ENCODE measurements at places on chromosomes 12 and 14.
A peak's percentile ranks its signal among the peaks of the same experiment; 100 is the strongest.

- no peak for DNase-seq
Measured at GRCh38 chr14:100568164-100568997, 18.8 kb downstream of the BEGAIN start.

DNA sequence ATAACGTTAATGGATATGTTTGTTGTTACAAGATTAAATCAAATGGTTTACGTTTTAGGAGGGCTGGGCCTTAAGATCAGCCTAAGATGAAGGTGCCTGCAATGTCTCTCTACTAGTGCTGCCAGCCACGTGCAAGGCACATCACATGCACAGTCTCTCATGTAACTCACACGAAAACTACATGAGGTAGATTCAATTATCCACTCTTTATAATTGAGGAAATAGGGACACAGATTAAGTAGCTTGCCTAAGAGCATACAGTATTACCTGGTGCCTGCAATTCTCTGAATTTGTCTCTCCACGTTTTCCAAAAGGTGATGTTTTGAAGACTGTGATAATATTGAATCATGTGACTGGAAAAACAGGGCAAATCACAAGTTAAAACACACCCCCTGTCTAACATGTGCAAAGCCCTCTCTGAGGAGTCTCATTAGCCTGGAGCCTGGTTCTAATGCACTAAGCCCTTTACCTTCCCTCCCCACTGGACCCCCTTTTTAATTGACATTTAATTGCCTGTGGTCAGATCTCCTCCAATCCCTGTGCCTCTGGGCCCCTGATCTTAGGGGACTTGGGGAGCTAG lies 14.6 kb upstream of the ATP2A2 start:
- DNase-seq, result no peak

DNA sequence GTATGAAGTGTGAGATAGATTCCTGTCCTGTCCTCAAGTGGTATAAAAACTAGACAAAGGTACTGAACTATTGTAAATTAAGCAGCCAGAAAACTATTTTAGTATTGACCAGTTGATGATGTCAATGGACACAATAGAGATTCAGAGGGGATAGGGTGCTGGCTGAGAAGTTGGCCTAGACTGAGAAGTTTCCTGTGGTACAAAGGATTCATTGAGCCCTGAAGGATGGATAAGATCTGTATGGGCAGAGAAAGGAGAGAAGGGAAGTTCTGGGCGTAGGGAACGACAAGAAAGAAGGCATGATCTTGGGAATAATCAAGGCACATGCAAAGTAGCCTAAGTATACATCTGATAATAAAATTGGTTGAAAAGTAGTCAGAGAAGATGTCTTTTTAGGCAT lies 44.6 kb downstream of the DAD1 start:
- DNase-seq, result no peak

GRCh38 chr12:7634561-7634960 lies 31.1 kb downstream of the APOBEC1 start:
- no peak for DNase-seq

GRCh38 chr14:90455100-90455571 lies 58.3 kb downstream of the CALM1 start:
- DNase-seq, result no peak

GRCh38 chr14:33406766-33407165 lies 468.1 kb downstream of the NPAS3 start:
- DNase-seq, result no peak

- DNase-seq, result peak; percentile 25
Measured at GRCh38 chr12:20561871-20562270, 133.3 kb upstream of the SLCO1C1 start.

DNA sequence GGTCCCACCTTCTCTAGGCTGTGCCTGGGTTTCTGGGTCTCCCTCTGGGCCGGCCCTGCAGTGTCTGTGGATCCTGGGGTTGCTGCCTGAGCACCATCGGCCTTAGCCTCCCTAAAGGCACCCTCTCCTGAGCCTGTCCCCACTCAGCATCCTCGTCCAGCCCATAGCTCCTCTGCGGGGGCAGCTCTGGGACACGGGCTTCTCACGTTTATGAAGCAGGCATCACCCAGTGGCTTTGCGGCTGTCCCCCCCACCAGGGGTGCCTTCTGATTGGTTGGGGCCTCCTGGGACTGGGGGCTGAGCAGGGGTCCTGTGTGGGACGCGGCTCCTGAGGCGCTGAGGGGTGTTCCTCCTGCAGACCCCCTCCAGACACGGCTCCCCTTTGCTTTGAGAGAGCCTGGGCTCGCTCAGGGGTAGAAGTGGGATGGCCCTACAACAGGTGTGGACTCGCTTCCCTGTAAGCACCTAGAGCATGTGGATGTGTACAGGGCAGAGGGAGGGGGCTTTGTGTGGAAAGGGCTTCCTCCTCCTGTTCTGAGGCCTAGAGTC lies 10.7 kb downstream of the ULK1 start:
- DNase-seq, result no peak

DNA sequence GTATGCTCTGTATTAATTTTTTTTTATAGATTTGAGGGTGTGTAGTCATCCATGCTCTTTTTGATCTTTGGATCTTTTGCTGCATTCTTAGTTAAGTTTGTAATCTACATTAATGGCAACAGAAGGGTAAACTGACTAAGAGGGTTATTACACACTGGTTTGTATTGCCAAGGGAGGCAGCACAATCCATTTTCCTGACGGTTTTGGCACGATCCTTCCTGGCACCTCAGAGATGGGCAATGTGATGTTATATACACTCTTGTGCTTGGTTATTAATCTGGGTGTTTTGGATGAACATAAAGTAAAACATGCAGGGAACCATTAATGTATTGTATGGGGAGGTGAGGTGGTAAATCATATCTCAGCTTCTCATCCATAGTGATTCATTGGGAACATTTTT lies 98.8 kb upstream of the SLC38A2 start:
- DNase-seq, result no peak

DNA sequence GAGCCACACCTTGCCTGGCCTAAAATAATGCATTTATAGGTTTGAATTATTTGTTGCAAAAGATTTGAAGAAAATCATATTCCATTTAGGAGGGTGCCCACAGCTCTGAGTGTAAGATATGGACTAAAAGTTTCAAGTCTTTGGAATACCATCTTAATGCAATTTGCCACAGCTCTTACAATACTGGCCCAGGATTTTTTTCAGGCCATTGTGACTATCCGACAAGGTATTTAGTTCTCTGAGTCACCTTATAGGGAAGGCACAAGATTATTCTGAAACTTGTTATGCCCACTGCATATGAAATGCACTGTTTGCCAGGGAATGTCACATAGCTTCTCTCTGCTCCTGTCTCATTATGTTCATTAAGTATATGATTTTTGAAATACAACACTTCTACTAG lies 29.6 kb upstream of the SLC6A13 start:
- peak; percentile 63 for DNase-seq

DNA sequence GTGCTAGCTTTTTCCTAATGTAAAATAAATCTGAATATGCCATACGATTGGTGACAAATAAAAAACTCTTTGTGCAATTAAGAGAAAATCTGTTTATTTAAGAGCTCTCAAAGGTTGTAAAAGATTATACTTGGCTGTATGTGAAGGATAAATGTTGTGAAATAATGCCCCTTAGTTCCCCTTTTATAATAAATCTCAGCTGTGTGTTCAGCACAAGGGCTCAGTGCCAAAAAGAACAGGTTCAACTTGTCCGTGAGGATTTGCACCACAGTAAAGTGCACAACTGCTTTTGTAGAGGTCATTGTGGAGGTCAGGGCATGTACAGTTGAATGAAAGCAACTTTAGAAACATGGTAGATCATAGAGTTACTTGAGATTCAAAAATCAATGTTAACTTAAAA lies 118.6 kb downstream of the TRMT5 start:
- DNase-seq, result no peak

DNA sequence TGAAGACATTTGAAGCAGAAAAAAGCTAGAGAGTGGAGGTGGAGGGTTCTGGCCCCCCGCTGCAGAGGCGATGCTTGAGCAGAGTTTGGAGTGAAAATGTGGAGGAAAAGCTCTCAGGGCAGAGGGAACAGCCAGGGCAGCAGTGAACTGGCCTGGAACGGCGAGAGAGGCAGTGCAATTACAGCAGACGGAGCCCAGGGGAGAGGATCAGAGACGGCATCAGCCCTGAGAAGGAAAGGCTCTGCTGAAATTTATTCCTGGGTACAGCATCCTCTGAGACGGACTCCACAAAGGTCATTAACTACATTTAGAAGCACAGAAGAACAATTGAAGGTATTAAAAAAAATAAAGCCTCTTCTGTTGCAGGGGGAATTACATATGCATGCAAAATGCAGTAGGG lies 14.2 kb downstream of the STON2 start:
- DNase-seq, result no peak

DNA sequence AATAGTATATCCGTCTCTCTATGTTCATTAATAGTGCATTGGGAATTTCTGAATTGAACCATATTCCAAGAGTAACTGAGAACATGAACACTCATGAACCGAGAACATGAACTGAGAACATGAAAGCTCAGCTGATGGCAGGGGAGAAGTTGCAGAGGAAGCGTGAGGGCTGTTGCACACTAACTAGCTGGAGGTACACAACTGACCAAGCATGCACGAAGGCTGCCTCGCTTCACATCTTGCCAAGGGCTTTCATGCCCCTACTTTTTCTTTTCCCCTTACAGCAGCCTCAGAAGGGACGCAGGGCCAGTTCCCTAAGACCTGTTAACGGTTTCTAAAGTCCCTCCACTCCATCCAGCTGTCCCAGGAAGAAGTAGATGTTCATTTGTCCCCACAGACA lies 4.3 kb downstream of the RNASE1 start:
- DNase-seq, result no peak

- no peak for DNase-seq
Measured at GRCh38 chr14:76603713-76604112, 157.6 kb upstream of the VASH1 start.

- DNase-seq, result no peak
Measured at GRCh38 chr12:67522222-67522621, 126.3 kb upstream of the DYRK2 start.

GRCh38 chr14:22982477-22983245 lies at the start of gene AJUBA:
Gene AJUBA, minus strand, starts transcription at chr14:22982551. Its CDS starts 285 bp downstream, at chr14:22982266.
- peak; percentile 97 for DNase-seq

DNA sequence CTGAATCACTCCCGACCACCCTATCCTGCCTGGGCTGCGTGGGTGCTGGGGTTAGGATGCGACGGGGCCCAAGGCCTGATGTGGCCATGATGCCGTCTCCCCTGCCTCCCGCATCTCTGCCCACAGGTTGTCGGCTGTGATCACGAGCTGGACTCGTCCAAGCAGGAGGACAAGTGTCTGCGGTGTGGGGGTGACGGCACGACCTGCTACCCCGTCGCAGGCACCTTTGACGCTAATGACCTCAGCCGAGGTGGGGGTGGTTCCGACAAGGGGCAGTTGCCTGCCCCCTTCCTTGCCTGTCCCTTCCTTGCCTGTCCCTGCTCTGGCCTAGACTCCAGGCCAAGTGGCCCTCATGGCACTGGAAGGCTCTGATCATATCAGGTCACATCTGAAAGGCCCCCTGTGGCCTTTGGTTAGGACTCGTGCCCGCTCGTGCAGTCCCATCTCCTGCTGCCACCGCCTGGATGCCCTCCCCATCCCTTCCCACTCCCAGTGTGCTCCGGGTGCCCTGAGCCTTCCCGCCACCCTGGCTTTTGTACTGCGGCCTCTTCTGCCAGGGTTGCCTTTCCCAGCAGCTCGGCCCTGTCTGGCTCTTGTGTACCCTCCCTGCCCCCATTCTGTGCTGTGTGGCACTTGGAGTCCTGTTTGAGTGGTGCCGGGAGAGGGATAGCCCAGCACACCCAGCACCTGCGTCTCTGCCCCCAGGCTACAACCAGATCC lies 13.6 kb downstream of the PAPLN start:
- DNase-seq, result no peak

- DNase-seq, result no peak
Measured at GRCh38 chr12:125151284-125151683, 86.0 kb downstream of the AACS start.

DNA sequence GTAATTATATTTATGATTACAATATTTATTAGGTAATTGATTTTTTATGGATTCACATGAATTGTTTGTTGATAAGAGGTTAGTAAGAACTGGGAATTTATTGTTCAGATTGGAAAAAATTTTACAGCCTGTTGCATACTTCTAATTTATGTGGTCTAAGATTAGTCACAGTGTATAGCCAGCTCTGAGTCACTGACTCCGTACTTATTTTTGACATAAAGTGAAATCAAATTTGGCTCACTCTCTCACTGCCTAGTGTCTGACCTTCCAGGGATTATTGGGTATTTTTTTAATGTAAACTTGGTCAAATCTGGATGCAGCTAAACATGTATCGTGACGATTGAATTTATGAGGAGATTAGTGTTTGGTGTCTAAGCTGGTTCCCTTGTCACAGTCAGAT lies 109.3 kb downstream of the PTPRQ start:
- DNase-seq, result peak; percentile 94

GRCh38 chr12:54988402-54989054 lies 4.0 kb upstream of the TESPA1 start:
- peak; percentile 48 for DNase-seq

DNA sequence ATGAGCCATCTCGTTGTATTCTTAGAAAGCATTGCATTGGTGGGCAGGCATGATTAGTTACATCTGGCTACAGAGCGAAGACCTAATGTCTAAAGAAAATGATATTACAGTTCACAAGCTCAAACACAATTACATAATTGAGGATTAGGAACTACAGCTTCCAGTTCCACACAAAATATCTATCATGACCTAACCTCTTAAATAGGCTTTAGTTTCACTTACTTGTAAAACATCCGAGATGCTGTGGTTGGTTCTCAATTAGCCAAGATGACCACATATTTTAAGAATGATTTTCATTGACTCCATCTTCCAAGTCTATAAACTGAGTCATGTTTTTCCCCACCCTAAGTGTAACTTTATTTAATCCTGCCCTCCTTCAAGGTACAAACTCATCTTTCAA lies 69.5 kb downstream of the LRIG3 start:
- peak; percentile 78 for DNase-seq

DNA sequence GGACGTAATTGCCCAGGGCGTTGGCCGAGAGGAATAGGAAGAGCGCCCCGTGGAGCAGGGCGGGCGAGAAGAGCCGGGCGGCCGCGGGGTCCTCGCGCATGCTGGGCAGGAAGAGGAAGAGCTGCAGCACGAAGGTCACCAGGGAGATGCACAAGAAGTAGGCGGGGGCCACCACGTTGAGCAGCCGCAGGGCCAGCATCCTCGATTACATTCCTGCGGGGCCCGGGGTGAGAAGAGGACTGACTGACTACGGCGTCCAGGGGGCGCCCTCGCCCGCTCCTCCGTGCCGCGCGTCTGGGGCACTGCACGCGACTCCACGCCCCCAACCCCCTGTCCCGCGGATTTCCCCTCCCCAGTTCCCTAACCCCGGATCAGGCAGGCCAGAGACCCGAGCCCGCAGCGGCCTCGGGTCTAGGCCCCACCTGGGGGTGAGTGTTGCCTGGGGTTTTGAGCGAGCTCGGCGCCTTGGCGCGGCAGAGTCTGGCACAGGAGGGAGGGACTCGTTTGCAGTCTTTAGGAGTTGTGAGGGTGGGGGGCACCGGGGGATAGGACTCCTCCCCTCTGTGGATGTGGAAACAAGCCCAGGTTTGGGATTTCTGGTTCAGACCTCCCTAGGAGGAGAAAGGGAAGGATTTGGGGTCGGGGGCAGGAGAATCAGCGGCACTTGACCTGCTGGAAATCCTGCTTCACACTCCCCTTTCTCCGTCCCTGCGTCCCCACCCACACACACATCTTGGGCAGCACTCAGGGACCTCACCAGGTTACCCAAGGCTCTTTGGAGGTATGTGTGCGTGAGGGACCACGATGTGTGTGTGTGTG lies 1.8 kb downstream of the ZDHHC22 start:
- DNase-seq, result no peak

Measured in fibroblast of lung (primary cell).